AG10803 (cell line): ENCODE measurements at places on chromosomes 6 and 20.
A peak's percentile ranks its signal among the peaks of the same experiment; 100 is the strongest.

GRCh38 chr6:42404484-42404883 lies 47.2 kb downstream of the TRERF1 start:
- DNase-seq: peak; percentile 59

DNA sequence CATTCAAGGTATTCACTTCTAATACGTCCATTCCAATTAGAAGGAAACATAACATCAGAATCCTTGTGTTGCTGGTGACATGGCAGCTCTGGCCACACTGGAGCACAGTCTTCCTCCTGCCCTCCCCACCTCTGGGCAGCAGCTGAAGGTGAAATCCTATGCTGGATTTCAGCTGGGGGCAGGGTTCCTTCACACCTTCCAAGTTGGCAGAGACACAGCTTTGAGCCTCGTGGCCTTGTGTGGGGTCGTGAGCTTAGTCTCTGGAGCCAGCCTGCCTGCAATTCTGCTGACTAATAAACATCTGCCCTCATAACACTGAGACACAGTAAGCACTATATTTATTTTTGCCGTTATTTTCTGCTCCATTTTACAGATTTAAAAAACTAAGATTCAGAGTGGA lies 218.9 kb upstream of the RIN2 start:
- DNase-seq: no peak

DNA sequence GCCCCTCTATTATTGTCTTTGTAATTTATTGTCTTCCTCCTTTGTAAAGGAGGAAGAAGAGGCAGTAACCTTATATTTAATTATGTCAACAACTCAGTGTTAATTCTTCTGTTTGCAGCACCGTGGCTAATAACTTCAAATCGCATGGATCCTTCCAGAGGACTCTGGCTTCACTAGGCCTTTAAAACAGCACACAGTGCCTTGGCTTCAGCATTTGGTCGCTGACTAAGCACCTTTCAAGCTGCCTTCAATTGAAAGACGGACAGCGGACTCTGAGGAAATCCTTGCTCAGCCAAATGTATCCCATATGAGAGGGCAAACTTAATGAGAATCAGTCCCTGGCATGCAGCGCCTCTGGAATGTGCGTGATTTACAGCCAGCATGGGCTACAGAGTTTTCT lies 64.2 kb downstream of the SGK1 start:
- peak; percentile 96 for DNase-seq

DNA sequence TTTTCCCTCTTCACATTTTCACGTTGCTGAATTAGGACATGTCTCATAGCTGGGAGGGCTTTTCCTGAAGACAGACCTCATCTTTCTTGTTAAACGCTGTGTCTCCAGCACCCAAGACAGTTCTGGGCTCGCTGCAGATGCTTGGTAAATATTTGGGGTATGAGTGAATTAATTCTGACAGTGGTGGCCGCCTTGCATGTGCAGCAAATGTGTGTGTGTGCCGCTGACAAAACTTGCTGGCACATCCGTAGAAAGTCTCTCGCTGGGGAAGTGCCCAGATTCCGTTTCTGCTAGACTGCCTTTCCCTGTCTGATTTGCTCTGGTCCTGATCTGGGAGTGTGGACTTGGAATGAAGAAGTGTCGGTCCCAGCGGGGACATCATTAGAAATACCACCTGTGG lies 48.2 kb upstream of the ZNFX1 start:
- DNase-seq: peak; percentile 97

- DNase-seq: no peak
Measured at GRCh38 chr6:170203212-170203611, 87.7 kb downstream of the DLL1 start.

DNA sequence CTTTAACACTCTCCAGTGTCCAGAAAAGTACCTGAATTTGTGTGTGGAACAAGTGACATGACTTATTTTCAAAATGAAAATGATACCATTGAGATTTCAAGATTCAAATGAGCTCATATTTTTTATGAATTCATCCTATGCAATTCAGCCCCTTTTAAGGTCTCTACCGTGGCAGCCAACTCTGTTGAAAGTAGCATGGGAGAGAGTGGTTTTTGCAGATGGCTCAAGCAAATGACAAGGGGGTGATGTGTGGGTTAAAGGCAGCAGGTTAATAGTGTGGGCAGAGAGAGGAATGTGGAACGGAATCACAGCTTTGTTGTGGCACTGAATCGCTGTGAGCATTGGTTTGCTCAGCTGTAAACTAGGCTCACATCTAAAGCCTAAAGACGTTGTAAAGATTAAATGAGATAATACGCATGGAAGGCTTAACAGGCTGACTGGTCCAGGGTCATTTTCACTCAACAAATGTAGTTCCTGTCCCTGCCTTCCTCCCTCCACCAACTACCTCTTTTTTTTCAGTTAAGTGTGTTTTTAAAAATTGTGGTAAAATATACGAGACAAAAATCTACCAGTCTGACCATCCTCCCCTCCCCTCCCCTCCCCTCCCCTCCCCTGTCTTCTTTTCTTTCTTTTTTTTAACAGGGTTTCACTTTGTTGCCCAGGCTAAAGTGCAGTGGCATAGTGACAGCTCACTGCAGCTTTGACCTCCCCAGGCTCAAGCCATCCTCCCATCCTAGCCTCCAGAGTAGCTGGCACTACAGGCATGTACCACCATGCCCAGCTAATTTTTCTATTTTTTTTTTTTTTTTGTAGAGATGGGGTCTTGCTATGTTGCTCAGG lies 114.7 kb upstream of the ZNF217 start:
- DNase-seq: peak; percentile 91

- no peak for DNase-seq
Measured at GRCh38 chr6:53868626-53869025, 73.8 kb downstream of the LRRC1 start.

- DNase-seq: no peak
Measured at GRCh38 chr20:63432577-63433325, 39.7 kb downstream of the KCNQ2 start.

GRCh38 chr20:9137001-9137400 lies 68.1 kb downstream of the PLCB4 start:
- DNase-seq: no peak

GRCh38 chr20:5927749-5928462 lies 22.4 kb downstream of the TRMT6 start:
- no peak for DNase-seq

DNA sequence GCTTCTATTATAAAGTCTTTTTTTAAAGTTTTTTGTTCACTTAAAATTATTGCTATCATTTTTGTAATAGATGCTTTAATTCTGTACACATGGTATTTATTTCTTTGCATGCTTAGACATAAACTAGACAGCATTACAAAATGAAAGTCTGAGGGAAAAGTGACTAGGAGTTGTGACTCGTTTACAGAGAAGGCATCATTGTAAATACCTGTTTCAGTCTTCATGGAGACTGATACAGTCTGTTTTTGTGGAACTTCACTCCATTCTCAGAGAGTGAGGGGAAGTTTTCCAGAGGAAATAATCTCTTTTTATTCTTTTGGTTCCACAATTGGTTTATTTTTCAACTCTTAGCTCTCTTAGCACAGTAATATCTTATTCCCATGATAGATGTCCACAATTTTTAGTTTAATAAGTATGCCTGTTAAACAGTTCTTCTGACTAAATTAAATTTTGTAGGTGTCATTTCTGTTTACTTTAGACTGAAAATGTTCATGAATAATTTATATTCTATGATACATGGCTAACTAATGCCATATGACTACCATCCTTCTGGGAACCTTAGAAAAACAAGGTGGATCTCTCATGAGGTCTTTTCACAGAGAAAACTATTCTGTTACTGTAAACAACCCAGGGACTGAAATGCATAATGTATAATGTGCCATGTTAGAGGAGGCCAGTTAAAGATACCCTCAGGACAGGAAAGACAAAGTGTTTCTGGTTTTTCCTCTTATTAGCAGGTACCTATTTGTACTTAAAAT lies 69.2 kb downstream of the MYO6 start:
- DNase-seq: peak; percentile 49

DNA sequence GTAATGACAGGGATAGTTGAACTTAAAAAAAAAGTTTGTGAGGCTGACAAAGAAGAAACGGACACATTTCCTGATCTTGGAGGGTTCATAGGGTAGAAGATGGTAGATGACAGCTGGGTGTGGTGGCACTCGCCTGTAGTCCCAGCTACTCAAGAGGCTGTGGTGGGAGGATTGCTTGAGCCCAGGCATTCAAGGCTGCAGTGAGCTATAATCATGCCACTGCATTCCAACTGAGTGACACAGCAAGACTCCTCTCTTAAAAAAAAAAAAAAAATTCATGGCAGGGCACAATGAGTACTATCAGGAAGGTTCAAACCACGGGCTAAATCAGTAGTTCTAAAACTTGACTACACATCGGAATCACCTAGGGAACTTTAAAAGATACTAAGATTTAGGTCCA lies 2.0 kb upstream of the MICA start:
- peak; percentile 88 for DNase-seq
